ENCODE measurements at places on chromosomes 11 and 22.
A peak's percentile ranks its signal among the peaks of the same experiment; 100 is the strongest.

- H3K27me3 ChIP-seq = no peaks in the 10 kb centered on the region
- H3K4me1 ChIP-seq = no peaks in the 10 kb centered on the region
- no peak overlapping the region for H3K4me3 ChIP-seq
- H3K36me3 ChIP-seq = no peaks in the 10 kb centered on the region
Observed at GRCh38 chr11:80595011-80595410, 1154.2 kb upstream of the TENM4 start.

DNA sequence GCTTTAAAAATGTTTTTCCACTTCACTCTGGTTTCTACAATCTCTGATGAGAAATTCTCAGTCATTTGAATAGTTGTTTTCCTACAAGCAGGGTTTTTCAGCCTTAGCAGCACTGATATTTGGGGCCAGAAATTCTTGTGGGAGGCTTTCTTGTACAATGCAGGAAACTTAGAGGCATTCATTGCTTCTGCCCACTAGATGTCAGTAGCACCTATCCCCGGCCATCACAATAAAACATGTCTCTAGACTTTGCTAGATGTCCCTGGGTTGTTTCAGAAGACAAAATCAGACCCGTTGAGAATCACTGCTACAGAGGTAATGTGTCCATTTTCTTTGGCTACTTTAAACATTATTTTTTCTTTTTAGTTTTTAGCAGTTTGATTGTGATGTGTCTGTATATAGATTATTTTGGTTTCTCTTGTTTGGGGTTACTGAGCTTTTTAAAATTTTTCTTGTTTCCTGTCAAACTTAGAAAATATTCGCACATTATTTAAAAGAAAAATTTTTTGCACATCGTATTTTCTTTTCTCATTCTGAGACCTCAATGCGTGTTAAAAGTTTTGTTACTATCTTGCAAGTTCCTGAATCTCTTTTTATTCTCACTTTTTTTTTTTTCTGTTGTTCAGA lies 60.8 kb upstream of the CCDC179 start:
- peaks cover 26% of the 10 kb centered on the region for H3K4me1 ChIP-seq
- peak overlapping the region; percentile 70 for H3K4me3 ChIP-seq
- no peak for DNase-seq
- no peaks in the 10 kb centered on the region for H3K36me3 ChIP-seq
- peak overlapping the region; percentile 50 for H3K27ac ChIP-seq

DNA sequence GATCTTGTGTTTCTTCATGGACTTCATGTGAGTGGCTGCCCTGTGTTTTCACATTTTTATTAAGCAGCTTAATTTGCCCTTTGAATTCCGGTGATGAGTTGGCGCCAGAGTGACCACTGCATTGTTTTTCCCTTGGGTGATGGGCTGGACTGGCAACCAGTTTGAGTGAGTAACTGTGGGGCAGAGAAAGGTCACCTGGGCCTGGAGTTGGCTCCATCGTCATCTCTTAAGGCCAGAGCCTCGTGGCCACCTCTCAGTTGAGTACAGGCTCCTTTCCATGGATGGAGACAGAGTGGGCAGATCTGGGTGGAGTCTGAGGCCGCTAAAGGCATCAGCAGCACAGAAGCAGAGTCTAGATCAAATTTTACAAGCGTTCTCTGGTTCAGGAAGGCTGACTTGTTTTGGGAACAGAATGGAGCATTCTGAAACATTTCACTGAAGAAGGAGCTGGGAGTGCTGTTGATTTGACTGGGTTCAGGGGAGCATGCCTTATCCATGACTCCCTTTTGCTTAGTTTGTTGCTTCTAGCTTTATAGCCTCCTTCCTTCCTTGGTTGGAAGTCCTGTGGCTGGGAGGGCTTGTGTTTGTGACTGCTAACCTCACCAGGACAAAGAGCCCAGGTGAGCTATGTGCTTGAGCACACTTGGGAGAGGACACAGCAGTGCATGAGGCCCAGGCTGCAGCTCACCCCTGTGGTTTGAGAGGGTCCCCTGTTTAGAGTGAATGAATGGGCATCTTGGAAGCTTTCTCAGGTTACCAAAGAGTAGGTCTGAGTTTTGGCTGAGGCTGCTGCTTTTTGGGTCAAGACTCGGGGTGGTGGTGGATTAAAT lies 7.8 kb downstream of the BCR start:
- no peak overlapping the region for H3K4me3 ChIP-seq
- no peaks in the 10 kb centered on the region for H3K27me3 ChIP-seq
- peaks cover 34% of the 10 kb centered on the region for H3K36me3 ChIP-seq
- peaks cover 48% of the 10 kb centered on the region for H3K4me1 ChIP-seq
- no peak overlapping the region for H3K27ac ChIP-seq
- no peak for DNase-seq

DNA sequence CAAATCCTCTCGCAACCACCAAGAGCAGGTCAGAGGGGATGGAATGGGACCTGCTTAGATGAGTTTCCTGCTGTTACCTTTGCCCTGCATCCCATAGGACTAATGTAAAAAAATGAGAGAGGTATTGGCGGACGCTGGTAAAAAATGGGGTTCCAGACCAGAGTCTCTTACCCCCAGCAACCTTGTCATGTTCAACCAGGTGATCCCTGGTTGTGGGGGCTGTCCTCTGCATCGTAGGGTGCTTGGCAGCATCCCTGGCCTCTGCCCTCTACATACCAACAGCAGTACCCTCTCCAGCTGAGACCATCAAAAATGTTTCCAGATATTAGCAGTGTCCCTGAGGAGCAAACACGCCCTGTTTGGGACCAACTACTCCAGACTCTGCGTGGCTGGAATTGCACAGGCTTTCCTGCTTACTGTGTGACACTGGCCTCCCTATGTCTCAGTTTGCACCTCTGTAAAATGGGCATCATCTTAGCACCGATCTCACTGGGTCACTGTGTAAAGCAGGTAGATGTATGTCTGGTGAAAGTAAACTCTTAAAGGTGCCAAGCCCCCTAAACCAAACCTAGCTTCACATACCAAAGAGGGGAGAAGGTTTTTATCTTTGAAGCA lies 1.5 kb downstream of the APOL6 start:
- peak; percentile 36 for DNase-seq
- H3K4me3 ChIP-seq = peak overlapping the region; percentile 94
- H3K36me3 ChIP-seq = no peaks in the 10 kb centered on the region
- peaks cover 19% of the 10 kb centered on the region for H3K4me1 ChIP-seq
- peak overlapping the region; percentile 98 for H3K27ac ChIP-seq

- H3K27me3 ChIP-seq = peaks cover 42% of the 10 kb centered on the region
- DNase-seq = no peak
- H3K4me3 ChIP-seq = peak overlapping the region; percentile 28
- H3K36me3 ChIP-seq = no peaks in the 10 kb centered on the region
Observed at GRCh38 chr11:6315811-6316425, 4.4 kb downstream of the CAVIN3 start.

DNA sequence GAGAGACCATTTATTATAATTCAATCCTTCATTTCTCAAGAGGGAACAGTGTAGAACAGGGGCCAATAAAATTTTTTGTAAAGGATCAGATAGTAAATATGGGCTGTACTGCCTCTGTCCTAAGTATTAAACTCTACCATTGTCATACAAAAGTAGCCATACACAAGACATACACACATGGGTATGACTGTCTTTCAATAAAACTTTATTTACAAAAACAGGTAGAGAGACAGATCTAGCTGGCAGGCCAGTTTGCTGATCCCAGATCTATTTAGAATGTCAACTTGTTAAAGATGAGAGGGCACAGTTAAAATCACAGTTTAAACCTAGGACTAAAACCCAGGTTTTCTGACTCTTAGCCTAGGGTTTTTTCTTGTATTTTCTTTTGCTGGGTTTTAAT lies 16.7 kb downstream of the TRAF6 start:
- no peaks in the 10 kb centered on the region for H3K27me3 ChIP-seq
- H3K36me3 ChIP-seq = peaks cover 38% of the 10 kb centered on the region
- H3K4me1 ChIP-seq = no peaks in the 10 kb centered on the region

DNA sequence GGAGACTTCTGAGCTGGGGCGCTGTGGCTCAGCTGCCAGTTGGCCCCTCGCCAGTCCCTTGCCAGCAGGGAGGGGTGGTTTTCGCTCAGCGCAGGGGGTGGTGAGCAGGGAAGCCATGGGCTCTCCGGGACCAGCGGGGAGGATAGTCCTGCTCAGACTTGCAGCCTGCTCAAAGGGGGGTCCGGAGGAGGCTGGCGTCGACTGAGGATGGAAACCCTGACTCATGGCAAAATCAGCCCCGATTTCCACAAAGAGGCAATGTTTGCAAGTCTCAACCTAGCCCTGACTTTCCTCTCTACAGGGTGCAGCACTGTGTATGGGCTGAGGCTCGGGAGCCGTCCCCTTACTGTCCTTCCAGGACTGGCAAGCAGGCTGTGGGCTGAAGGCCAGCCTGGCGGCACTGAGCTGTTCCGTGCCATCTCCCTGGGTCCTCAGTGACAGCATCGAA lies 35.1 kb downstream of the FBLN1 start:
- H3K4me3 ChIP-seq = no peak overlapping the region
- no peak for DNase-seq
- H3K27me3 ChIP-seq = no peaks in the 10 kb centered on the region

GRCh38 chr22:42769574-42770447 lies 49.1 kb upstream of the A4GALT start:
- H3K27me3 ChIP-seq = no peaks in the 10 kb centered on the region
- no peak for DNase-seq
- no peaks in the 10 kb centered on the region for H3K36me3 ChIP-seq
